Stimulated activated CD4-positive, alpha-beta T cell treated with anti-CD3 and anti-CD28 coated beads, Interleukin-15, amount 100 ng/mL, for 24 hours (primary cell): ENCODE measurements at places on chromosomes 5 and 9.
A peak's percentile ranks its signal among the peaks of the same experiment; 100 is the strongest.

- no peak for DNase-seq
Observed at GRCh38 chr5:39040875-39041274, 33.3 kb downstream of the RICTOR start.

DNA sequence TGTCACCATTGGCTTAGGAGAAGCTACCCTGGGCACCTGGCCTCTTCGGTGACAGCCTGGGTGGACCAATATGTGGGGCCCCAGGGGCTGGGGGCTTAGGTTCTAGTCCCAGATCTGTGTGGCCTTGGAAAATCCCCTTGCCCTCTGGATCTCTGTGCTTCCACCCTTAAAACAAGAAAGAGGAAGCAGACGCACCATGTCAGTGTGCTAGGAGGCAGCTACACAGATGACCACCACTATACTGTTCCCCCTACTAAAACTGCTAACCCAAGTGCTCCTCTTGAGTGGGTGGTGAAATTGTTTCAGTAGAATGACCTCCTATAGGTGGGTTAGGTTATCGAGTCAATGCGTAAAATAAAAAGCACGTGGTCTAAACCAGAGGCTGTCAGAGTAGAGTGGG is 31.0 kb downstream of the AFAP1L1 start:
- no peak for DNase-seq

DNA sequence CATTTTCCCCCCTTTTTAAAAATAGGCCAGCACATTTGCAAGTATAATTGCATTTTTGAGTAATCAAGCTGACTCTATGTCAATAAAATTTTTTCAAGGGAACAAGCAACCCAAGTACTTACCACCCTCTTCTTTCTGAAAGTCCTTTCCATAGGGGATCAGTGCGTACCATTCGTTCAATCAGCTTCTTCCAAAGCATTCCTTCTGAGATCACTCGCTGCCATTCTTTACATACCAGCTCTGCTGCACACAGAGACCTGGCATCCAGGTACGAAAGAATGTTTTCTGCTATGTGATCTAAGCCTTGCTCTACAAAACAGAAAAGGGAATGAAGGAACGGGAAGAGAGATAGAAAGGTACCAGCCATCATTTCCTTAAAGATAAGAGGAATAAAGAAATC is 106.6 kb downstream of the FBXW11 start:
- DNase-seq = no peak

DNA sequence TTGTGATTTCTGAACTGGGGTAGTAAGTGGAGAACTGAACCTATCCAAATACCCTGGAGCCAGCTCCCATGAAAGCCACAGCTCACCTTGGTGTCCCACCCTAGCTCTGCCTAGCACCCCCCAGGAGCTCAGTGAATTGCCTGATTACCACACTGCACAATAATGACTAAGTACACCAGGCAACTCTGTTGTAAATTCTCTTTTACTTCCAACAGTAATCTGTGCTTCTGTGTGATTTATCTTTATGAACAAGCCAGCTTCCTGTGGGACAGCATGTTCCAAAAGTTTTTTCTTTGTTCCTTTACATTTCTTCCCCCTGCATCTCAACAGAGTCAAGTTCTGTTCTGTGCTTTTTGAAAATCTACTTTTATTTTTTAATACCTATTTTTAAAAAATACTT is 22.1 kb upstream of the GRPEL2 start:
- DNase-seq = no peak

- DNase-seq = no peak
Observed at GRCh38 chr9:95574866-95575553, 58.2 kb upstream of the PTCH1 start.

GRCh38 chr9:104794070-104794469 is 30.1 kb downstream of the NIPSNAP3B start:
- peak; percentile 35 for DNase-seq
